NCI-H748 treated with DMSO at 0.1 percent for 48 hours (cell line): ENCODE measurements at places on chromosomes 11 and 22.

GRCh38 chr11:131957875-131958274 lies 587.5 kb downstream of the NTM start:
- no peak for DNase-seq

DNA sequence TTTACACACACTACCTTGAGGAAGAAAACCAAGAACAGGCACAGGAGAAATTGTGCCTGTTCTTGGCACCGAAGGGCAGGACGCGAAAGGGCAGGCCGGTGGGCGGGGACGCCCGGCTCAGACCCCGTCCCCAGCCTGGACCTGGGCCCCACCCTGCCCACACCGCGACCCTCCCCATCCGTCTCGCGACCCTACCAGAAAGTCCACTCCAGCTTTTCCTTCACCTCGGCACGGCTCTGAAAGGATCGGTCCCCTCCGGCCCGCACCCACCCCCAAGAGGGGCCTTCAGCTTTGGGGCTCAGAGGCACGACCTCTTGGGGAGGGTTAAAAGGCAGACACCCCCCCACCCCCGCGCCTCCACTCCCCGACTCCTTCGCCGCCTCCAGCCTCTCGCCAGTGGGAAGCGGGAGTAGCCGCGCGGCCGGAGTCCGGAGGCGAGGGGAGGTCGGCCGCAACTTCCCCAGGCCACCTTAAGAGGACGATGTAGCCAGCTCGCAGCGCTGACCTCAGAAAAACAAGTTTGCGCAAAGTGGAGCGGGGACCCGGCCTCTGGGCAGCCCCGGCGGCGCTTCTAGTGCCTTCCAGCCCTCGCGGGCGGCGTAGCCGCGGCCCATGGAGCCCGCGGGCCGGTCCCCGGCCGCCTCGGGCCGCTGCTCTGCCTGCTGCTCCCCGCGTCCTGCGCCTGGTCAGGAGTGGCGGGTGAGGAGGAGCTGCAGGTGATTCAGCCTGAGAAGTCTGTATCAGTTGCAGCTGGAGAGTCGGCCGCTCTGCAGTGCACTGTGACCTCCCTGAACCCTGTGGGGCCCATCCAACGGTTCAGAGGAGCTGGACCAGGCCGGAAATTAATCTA lies 4.4 kb downstream of the SEC14L6 start:
- DNase-seq: no peak

GRCh38 chr11:46890665-46891064 lies 27.7 kb downstream of the LRP4 start:
- no peak for DNase-seq

DNA sequence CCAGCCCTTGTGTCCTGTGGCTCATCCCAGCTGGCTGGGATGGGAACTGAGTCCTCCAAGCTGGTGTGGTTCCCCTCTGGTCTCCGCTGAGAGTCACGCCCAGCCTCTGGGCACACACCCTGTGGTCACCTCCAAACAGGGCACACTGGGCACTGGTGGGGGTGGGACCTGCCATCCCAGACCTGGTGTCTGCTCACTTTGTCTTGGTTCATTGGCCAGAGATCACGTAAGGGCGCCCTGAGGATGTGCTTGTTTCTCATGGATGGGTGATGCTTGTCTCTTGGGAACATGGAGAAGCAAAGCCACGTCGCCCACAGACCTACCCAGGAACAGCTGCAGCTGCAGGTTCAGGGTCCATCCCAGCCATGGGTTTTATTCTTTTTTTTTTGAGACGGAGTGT lies 43.1 kb downstream of the LRP5 start:
- no peak for DNase-seq

DNA sequence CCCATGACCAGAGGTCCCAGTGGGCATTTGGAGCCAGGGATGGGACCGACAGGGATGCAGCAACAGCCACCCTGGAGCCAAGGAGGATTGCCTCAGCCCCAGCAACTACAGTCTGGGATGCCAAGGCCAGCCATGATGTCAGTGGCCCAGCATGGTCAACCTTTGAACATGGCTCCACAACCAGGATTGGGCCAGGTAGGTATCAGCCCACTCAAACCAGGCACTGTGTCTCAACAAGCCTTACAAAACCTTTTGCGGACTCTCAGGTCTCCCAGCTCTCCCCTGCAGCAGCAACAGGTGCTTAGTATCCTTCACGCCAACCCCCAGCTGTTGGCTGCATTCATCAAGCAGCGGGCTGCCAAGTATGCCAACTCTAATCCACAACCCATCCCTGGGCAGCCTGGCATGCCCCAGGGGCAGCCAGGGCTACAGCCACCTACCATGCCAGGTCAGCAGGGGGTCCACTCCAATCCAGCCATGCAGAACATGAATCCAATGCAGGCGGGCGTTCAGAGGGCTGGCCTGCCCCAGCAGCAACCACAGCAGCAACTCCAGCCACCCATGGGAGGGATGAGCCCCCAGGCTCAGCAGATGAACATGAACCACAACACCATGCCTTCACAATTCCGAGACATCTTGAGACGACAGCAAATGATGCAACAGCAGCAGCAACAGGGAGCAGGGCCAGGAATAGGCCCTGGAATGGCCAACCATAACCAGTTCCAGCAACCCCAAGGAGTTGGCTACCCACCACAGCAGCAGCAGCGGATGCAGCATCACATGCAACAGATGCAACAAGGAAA lies 27.3 kb upstream of the L3MBTL2 start:
- no peak for DNase-seq

DNA sequence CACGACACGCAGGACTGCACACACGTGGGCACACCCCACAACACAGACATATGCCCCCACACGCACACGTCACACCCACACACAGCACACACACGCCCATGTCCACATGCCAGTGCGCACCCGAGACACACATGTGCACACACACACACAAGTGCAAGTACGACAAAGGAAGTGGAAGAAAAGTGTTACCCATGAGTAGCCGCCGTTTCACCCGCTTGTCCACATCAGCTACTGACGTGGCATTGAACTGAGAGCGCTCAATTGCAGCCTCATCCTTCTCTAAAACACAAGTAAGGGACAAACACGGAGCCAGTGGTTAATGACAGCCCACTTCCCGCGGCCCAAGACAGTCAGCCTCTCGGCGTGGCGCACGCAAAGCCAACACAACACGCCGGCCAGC lies 68.4 kb upstream of the TTLL12 start:
- no peak for DNase-seq

- DNase-seq: peak; percentile 97
Observed at GRCh38 chr11:57667736-57668433, at the start of gene ZDHHC5. Gene ZDHHC5, plus strand, starts transcription at chr11:57668114. Its CDS starts 4,977 bp downstream, at chr11:57673091.

GRCh38 chr22:28448625-28449024 lies 231.0 kb downstream of the TTC28 start:
- DNase-seq: no peak

- DNase-seq: no peak
Observed at GRCh38 chr11:123174196-123175183, 20.6 kb downstream of the CLMP start.

GRCh38 chr11:32586576-32587190 lies 3.1 kb downstream of the EIF3M start:
- DNase-seq: no peak

GRCh38 chr11:129917231-129917630 lies 21.9 kb upstream of the NFRKB start:
- DNase-seq: no peak

DNA sequence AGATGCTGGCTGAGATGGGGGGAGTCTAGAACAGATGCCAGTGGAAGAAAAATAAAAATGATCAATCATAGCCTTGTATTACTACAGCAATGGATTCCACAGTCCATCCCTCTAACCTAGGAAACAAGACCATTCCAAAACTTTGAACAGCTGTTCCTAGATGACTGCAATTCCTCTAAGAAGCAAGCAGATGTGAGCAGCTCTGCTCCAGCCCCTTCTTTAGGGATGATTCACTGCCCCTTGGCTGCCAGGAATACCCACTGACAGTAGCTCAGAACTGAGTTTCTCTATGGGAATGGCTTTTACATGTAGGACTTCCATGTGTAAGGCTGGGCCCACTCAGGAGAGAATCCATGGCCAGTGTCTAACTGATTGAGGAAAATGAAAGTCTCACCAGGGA lies 943.9 kb downstream of the OPCML start:
- DNase-seq: no peak

DNA sequence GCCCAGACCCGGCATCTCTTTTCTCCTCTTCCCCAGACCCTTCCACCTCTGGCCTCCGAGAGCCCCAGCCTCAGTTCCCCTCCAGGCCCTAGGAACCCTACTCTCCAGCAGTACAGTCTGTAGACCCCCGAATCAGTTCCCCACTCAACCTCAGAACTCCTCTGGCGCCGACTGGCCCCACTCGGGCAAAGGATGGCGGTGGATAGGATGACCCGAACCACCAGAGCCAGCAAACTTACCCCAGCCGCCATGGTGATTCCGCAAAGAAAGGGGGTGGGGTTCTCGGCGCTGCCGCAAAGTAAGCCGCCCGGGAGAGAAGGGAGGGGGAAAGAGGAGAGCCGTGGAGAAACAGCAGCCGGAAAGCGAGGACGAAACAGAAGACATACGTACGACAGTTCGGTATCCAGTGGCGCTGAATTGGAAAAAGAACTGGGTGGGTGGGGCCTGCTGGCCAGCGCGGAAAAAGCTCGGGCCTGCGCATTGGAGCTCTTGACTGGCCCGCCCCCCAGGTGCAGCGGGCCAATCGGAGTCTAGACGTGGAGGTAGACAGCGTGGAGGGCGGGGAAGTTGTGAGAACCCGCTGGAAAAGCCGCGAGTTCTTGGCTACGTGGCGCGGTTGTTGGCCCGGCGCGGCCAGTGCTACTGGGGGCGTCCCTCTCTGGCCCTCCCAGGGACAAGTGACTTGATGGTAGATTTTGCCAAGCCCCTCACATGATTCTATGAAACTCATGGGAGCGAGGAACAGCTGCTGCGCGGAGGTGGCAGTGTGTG lies at the start of gene EEF1G:
Gene EEF1G (minus strand): TSS at position 300 of the 771 bp plus-strand sequence. CDS start 49 bp downstream, at position 251.
- DNase-seq: peak; percentile 99

DNA sequence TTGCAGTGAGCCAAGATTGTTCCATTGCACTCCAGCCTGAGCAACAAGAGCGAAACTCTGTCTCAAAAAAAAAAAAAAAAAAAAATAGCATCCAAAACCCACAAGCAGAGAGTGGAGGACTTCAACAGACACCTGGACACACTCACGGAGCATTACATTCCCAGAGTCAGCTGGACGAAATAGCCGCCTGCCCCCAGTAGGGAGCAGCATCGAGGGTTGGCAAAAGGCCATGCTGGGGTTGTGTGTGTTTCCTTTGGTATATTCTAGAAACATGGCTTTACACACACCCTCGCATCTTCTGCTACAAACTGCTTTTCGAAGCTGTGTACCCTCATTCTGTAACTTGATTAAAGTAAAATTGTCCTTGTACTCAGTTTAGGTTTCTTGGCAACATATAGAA lies 5.3 kb downstream of the ADA2 start:
- DNase-seq: peak; percentile 2

DNA sequence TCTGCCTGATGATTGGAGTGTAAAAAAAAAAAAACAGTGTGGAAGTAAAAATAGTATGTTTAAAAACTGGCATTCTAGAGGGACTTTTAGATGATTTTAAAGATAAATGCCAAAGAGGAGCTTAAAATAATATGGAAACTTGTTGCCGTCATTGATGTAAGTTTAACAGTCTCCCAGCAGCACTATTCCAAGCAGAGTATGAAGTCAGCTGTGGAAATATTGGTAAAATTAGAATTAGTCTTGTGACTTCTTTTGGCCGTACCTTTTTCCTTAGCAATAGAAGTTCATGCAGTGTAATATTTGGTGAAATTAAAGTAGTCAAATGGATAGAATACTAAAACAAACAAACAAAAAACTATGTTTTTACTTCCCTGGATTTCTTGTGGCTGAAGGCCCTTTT lies 134.9 kb downstream of the METTL15 start:
- no peak for DNase-seq

DNA sequence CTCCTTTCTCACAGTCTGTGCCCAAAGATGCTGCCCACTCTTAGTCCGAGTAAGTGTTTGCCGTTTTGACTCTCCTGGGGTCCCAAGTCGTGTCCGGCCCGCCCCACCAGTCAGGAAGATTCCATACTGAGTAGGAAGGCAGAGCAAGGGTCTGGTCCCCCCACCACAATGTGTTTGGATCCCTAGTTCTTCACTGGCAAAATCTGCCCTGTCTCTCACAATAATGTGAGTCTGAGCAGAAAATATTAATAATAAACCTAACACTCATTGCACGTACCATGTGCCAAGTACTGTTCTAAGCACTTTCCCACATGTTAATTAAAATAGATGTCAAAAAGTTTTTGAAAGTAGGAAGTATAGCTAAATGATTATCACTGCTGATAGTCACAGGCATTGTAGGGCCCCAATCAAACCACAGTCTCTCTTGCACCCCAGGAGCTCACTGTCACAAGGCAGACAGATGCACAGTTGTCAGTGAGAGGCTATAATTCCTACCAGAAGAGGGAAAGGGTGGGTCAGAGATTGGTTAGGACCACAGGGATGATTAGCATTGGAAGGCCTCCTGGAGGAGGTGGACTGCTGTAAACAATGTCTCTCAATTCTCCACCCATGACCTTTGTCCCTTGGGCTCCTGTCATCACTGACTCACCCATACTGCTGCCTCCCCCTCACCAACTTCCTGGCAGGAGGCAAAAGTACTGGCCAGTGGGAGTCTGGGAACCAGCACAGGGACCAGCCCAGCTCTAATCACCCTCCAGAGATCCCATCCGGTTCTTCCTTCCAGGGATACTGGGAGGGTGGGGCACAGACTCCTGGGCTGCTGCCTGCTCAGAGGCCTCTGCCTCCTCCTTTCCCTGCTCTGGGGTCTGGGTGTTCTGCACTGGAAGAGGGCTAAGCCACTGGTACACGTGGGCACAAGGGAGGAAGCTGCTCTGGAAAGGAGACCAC lies 1.0 kb upstream of the POLD4 start:
- no peak for DNase-seq

DNA sequence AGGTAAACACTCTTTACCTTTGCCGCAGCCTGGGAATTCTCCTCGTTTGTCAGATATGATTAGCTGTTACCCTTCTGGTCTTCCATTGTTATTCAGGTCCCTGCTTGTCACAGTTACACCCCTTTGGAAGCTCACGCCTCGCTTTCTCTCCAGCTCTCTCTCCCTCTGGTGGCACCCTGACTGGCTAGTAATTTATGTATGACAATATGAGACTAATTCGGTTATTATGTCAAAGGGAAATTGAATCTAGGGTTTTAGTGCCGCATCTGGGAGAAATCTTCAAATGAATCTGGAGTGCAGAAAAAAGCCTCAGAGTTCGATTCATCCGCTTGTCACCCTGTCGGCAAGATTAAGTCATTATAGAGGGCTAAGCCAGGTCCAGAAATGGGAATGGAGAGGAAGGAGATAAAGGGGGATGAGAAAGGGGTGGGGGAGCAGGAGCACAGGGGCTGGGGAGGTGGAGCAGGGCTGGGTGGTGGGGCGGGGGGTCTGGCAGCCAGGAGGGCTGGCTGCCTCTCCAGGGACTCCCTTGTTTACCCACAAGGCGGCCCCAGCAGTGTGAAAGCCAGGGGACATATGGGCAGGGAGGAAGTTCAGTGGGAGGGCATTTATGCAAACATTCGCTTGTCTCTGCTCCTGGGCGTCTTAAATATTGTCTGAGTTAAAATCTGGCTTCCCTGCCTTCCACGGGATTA lies 179.0 kb upstream of the NECTIN1 start:
- DNase-seq: peak; percentile 5
